Right renal cortex interstitium (tissue), 3 donors: ENCODE measurements at places on chromosomes 13 and 19. TPM values are rescaled to one million over a fixed set of nuclear protein-coding genes. Genes with fewer than 3 reads are reported as not detected.
A peak's percentile ranks its signal among the peaks of the same experiment; 100 is the strongest.

- no peak for DNase-seq
Observed at GRCh38 chr13:49373716-49374115, 70.1 kb downstream of the CAB39L start.

DNA sequence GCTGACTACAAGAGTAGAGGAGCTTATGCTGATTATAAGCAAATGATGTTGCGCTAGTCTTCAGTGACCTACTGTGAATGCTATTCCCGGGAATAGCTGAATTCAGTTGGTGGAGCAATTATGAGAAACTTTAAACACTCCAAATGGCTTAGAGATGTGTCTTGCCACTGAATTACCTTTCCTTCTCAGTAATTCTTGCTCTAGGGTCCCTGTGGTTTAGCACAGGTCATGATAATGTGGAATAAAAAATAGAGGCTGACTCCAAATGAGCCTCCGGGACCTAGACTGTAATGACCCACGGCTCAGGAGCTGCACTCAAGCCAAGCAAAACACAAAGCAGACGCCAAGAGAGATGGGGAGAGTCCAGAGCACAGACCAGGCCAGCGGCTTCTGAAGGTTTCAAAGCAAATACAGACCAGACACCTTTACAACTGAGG lies 124.7 kb downstream of the RGCC start:
- DNase-seq = no peak

Gene CEACAM6
- polyA plus RNA-seq = 0.10 TPM

DNA sequence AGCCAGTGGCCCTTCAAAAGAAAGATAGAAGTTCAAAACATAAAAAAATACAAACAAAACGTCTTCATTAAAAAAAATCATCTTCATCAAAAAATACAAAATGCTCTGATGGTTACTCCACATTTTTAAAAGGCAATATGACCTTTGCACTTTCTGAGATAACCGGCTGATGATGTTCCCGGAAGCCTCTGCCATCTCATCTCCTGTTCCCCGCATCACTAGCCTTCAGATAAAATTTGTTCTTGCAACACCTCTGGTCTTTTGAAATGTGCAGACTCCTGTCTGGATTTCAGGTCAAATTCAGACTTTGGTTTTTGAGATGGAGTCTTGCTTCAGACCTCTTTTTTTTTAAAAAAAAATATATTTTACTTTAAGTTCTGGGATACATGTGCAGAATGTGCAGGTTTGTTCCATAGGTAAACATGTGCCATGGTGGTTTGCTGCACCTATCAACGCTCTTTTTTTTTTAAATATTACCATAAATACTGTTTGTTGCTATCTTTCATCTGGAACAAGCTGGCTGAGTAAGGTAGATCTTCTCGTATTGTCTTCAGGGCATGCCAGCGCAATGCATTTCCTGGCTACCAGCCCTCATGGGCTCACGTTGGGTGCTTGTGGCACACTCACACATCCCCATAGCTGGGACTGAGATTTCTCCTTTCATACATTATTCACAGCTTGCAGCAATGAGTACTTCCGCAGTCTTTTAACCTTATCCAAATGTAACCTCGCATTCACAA lies 418.9 kb upstream of the ARGLU1 start:
- DNase-seq = no peak

DNA sequence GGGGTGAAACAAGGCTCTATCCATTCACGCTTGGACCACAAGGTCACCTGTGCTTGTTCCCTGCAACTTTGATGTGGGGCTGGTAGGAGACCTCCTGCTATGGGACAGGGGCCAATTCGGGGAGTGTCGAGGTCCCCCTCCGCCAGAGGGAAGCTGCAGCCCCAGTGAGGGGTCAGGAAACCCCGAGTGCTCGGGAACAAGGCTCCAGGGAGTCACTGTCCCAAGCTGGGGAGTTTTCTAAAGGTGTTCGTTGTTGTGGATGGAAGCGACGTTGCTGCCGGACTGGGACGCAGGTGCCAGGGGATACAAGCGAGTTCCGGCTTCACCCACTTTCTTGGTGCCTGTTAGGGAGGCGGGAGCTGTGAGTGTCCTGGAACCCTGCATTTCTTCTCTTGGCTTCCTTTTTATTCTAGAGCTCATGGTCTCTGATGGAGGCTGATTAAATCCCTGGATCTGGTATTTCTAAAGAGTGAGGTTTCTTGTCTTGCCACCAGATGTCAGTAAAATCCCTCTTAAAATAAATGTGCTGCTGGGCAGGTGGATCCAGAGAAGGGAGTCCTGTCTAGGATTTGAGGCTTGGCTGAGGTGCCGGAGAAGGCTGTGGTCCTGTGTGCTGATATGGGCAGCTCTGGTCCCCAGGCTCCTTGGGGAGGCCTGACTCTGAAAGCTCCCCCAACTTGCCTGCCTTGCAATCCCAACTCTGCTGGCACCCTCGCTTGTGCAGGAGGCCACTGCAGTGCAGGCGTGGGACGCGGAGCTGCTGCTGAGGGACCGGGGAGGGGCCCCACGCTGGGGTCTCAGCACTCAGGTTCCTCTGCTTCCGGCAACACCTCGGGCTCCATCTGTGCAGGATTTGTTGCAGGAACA lies 153.9 kb downstream of the TEX29 start:
- peak; percentile 31 for DNase-seq

Gene CEACAM8
- not detected for polyA plus RNA-seq

Gene PGLYRP1
- not detected for polyA plus RNA-seq
